Activated CD8-positive, alpha-beta memory T cell treated with anti-CD3 and anti-CD28 coated beads, Interleukin-2, amount 50 U/mL, for 48 hours (primary cell): ENCODE measurements at places on chromosomes 2 and 18.

GRCh38 chr2:135113322-135113721, 61.2 kb downstream of the RAB3GAP1 start:
- no peak for DNase-seq

- no peak for DNase-seq
Measured at GRCh38 chr18:61791031-61791430, 101.8 kb downstream of the RNF152 start.

GRCh38 chr2:201118961-201119854, 3.2 kb downstream of the CFLAR start:
- DNase-seq, result no peak

- DNase-seq, result no peak
Measured at GRCh38 chr2:102417946-102418345, 5.0 kb upstream of the IL18RAP start.

GRCh38 chr2:152406119-152406835, 71.3 kb downstream of the FMNL2 start:
- no peak for DNase-seq

DNA sequence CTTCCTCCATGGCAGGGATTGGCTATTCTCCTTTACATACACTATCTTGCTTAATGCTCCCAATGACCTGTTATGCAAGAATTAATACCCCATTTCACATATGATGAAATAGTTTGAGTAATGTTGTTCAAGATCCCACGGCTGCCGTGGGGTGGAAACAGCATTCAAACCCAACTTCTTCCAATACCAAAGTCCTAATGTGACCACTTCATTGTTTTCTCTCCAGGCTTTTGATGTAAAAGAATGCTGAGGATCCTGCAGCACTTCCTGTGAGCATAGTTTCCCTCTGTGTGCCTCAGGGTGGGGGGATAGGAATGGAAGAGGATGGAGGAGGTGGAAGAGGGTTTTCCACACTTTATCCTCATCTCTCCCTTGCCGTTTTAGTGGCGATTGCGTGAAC, 199.4 kb downstream of the IRS1 start:
- no peak for DNase-seq

GRCh38 chr2:173214213-173214612, 138.6 kb downstream of the MAP3K20 start:
- no peak for DNase-seq

DNA sequence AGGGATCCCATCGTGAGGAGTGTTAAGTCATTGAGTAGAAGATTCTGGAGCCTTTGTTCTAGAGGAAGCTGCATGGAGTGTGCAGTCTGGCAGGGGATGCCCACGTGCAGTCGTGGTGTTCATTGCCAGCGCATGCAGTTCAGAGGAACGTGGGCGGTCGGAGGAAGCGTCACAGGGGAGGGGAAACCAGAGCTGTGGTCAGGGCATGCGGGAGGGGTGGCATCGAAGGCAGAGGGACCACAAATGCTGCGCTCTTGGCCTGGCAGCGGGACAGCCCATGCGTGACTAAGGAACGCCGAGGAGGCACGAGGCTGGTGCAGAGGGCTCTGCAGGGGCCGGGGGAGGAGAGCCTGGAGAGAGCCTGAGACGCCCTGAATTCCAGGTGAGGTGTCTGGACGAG, 141.1 kb downstream of the KLHL29 start:
- DNase-seq, result no peak

DNA sequence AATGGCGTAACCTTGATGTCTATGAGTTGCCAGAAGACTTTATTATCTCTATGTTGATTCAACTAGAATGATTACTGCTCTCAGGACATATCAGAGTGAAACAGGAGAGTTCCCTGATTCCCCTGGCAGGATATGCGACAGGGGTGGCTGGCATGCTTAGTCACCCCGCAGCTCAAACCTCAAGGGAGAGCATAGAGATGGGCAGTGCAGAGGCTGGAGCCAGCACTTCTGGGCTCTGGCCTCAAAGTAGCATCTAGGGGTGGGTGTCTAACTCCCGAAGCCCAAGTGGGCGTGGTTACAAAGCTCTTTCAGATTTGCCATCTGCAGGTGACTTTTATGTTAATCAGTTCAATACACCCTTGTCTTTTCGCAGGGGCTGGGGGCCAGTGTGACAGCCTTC, 391.6 kb downstream of the ADCYAP1 start:
- no peak for DNase-seq

GRCh38 chr2:40315683-40316082, 136.2 kb downstream of the SLC8A1 start:
- no peak for DNase-seq

DNA sequence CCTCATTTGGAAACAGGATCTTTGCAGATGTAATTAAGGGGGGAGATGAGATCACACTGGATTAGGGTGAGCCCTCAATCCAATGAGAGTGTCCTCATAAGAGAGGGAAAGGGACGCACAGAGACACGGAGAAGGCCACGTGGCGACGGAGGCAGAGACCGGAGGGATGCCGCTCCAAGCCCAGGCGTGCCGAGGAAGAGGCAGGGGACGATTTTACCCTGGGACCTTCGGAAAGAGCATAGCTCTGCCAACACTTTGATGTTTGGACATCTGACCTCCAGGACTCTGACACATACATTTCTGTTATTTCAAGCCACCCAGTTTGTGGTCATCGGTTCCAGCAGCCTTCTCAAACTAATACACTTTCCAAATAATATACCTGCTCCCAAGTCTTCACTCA, 84.4 kb upstream of the ZCCHC2 start:
- DNase-seq, result no peak

- DNase-seq, result no peak
Measured at GRCh38 chr2:233712611-233713261, at the start of gene UGT1A5. UGT1A5 (plus strand) TSS chr2:233712907; CDS start chr2:233712992, 85 bp downstream.

DNA sequence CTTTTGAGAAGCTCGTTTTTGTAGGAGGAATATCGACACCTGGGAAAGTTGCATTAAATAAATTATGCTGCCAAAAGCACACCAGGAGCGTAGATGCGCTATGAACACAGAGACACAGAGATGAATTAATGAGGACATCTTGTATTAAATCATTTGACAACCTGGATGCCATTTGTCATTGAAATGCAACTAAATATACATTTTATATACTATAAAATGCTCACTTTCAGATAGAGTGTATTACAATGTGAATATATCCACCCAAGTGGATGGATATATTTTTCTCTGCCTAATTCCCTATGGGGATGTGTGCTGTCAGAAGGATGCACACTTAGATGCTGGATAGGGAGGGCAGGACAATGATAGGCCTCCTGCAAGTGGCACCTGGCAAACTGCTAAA, 426.2 kb downstream of the RIT2 start:
- DNase-seq, result no peak

- DNase-seq, result no peak
Measured at GRCh38 chr2:29632018-29632417, 289.4 kb downstream of the ALK start.

GRCh38 chr2:205119136-205119535, 563.2 kb upstream of the NRP2 start:
- DNase-seq, result no peak

GRCh38 chr2:173749315-173749714, 215.9 kb downstream of the SP3 start:
- no peak for DNase-seq

DNA sequence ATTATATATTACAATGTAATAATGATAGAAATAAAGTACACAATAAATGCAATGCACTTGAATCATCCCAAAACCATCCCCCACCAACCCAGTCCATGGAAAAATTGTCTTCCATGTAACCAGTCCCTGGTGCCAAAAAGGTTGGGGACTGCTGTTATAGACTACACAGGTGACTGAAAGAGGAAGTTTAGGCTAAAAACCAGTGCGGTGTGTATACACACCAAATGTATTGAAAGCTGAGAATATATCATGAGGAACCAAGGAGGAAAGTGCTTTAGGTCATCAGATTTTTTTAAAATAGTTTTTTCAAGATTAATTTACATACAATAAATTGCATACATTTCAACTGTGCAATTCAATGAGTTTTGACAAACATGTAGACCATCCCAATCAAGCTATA, 20.5 kb upstream of the C1D start:
- no peak for DNase-seq

GRCh38 chr2:189363559-189363958, 77.7 kb upstream of the WDR75 start:
- no peak for DNase-seq

GRCh38 chr2:174247474-174248186, 702 bp downstream of the OLA1 start:
- no peak for DNase-seq

DNA sequence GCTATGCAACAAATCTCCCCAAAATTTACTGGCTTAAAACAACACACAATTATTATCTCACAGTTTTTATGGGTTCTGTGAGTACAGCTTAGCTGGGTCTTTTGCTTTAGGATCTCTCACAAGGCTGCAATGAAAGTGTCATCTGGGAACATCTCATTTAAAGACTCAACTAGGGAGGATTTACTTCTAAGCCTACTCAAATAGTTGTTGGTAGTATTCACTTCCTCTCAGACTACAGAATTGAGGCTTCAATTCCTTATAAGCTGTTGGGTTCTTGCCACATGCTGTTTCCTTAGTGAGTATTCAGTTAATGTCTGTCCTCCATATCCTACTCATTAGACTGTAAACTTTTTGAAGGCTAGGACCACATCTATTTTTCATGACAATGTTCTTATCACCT, 72.3 kb downstream of the MDH1 start:
- no peak for DNase-seq

DNA sequence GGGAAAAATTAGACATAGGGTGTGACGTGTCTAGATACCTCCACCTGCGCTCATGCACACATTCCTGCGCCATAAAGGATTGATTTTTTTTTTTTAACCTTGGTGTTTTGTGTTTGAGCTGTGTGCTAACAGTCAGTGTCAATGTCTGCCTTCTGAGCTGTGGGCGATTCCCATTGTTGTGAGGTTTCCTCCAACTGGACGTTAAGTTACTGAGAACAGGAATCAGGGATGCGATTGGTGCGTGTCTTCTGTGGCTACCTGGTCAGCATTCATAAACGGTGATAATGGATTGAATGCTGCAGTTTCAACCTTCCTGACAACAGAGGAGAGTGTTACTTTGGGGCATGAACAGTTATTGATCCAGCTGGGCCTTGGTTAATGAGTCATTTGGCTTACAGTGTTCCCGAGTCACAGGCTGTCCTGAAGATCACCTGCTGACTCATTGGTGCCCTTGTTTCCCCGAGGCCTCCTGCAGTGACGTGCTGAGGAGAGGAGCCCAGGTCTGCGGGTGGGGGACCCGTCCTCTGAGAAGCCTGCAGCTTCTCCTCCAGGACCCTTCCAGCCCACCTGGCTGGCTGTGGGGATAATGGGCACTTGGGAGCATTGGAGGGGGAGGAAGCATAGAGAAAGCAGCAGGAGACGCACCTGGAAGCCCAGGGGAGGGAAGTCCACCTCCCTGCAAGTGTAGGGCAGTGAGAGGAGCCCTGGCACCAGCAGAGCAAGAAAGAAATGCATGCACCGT, 25.8 kb upstream of the CABYR start:
- no peak for DNase-seq

DNA sequence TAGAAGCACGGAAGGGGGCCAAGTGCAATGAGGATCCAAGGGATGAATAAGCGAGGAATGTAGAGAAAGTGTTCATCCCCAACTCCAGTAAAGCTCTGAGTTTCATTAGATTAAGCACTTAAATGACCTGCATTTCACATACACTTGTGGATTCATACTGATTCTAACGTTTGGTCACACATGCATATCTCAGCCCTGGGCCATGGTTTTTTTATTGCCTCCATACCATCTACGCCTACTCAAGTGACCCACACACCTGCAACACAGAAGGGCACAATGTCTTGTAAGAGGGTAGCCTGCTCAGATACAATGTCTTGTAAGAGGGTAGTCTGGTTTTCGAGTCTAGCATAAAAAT, 566 bp upstream of the MRPS5 start:
- DNase-seq, result no peak

GRCh38 chr2:235433860-235434259, 60.0 kb upstream of the AGAP1 start:
- DNase-seq, result no peak

- DNase-seq, result no peak
Measured at GRCh38 chr2:40584432-40584831, 132.5 kb upstream of the SLC8A1 start.

- DNase-seq, result no peak
Measured at GRCh38 chr2:31388736-31389135, 25.8 kb downstream of the XDH start.

- no peak for DNase-seq
Measured at GRCh38 chr2:206415618-206416243, 27.6 kb upstream of the ADAM23 start.

DNA sequence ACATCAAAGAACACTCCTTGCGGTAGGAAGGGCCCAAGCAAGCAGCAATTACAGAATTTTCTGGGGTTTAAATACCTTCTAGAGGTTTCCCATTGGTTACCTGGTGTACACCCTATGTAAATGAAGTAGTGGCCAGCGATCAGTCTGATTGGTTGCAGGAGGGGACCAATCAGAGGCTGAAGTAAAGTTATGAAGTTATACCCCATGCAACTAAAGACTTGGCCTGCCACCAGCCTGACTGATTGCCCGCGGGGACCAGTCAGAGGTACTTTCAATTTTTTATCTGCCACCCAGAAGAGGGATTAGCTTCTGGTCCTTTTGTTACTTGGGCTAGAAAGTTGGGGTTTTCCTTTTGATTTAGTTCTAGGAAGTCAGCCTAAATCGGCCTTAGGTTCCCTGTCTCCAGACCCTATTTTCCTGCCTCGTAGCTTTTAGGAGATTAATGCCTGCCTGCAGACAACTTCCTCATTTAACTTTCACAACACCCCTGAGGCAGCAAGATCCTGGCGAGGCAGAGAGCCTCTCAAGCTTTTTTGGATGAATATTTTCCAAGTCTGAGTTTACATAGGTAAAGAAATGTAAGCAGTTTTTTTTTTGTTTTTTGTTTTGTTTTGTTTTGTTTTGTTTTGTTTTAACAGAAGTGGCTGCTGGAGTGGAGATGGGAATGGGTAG, 1.5 kb upstream of the DGUOK start:
- no peak for DNase-seq

GRCh38 chr18:38427234-38427633, 861.6 kb upstream of the CELF4 start:
- no peak for DNase-seq

DNA sequence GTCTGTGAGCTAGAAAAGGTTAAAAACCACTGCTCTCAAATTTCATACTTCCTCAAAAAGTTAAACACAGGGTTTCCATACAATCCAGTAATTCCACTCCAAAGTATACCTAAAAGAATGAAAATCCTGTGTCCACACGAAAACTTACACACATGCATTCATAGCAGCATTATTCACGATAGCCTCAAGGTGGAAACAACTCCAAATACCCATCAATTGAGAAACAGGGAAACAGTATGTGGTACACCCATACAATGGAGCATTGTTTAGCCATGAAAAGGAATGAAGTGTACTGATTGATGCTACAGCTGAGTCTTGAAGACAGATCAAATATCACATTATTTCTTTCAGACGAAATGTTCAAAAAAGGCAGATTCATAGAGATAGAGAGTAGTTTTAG, 36.7 kb downstream of the UXS1 start:
- no peak for DNase-seq

GRCh38 chr18:7321831-7322230, 90.9 kb downstream of the LRRC30 start:
- DNase-seq, result no peak
